ENCODE measurements at places on chromosomes 5 and 9.

- DNase-seq, result no peak
Observed at GRCh38 chr5:38940230-38940858, 94.5 kb downstream of the OSMR start.

GRCh38 chr9:77284616-77285015 lies 107.3 kb downstream of the VPS13A start:
- no peak for DNase-seq

DNA sequence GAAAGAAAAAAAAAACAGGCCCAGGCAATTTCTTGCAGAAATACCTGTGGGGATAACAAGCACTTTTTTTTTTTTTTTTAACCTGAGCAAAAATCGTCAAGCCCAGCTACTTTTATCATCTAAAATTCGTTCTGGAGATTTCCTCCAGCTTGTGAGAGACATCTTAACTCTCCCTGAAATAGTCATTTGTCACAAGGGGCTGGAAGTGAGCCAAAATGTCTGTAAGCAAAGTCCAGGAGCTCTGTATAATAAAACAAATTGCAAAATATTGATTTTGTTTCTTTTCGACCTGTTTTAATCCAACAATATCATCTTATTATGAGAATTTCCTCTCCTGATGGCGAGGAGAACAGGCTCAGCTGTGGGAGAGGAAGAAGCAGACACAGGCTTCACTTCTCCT lies 168.4 kb downstream of the TTLL11 start:
- no peak for DNase-seq

- DNase-seq, result no peak
Observed at GRCh38 chr5:73296772-73297171, 123.8 kb downstream of the TMEM174 start.

- DNase-seq, result no peak
Observed at GRCh38 chr5:82812575-82812974, 264.6 kb downstream of the TMEM167A start.

DNA sequence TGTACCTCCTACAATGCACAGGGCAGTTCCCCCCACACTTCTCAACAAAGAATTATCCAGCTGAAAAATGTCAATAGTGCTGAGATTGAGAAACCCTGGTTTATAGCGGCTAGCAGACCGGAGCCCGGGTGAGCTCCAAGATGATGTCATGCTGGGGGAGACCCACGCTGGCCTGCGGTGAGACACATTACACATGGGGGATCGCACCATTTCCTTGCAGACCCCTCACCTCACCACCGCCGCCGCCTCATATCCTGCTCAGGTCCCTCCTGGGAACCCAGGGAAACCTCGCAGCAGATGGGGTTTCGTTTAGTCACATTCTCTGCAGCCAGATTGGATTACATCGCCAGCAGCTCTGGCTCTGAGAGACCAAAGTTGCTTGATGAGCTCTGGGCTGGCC lies 14.7 kb upstream of the TNC start:
- DNase-seq, result no peak

- DNase-seq, result no peak
Observed at GRCh38 chr5:154078272-154078671, 39.5 kb downstream of the MFAP3 start.

- no peak for DNase-seq
Observed at GRCh38 chr5:39544941-39545340, 120.2 kb upstream of the DAB2 start.

- no peak for DNase-seq
Observed at GRCh38 chr9:124007565-124008302, 3.8 kb upstream of the LHX2 start.

- no peak for DNase-seq
Observed at GRCh38 chr5:156363861-156364260, 36.9 kb downstream of the SGCD start.

GRCh38 chr5:93331863-93332262 lies 249.2 kb downstream of the NR2F1-AS1 start:
- no peak for DNase-seq

GRCh38 chr5:147240266-147240985 lies 5.6 kb downstream of the STK32A start:
- no peak for DNase-seq

Data from SIG-M5 (cell line).